Stimulated activated CD4-positive, alpha-beta T cell treated with anti-CD3 and anti-CD28 coated beads, Interleukin-4, amount 100 ng/mL, for 4 hours (primary cell): ENCODE measurements at places on chromosomes 11 and 22.

DNA sequence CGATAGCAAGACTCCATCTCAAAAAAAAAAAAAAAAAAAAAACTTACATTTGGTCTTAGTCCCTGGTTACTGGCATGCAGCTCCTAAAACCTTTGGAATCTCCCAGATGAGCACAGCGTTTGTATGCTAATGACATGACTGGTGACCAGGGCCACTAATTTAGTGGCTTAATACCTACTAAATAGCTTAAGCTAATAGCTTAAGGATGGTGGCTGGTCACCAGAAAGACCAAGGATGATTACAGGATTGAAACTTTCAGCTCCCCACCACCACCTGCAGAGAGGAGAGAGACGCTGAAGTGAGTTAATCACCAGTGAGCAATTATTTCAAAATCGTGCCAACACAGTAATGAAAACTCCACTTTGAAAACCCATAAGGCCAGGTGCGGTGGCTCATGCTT is 37.1 kb downstream of the DENND5A start:
- DNase-seq: no peak

DNA sequence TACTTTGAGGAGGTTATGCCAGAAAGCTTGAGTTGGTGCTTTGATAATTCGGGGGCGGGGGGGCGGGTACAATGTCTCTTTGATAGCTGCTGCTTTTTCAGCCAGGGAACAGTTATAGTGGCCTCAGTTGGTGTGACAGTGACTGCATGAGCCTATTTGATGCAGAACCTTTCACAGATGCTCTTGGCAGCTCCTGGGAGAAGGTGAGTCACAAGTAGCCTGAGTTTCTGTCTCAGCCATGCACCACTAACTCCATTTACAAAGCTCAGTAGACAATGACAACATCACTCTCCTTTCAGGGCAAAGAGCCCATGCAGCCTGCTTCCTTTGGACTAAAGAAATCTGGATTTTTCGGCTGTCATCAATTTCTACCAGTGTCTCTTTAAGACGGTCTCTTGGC is 42.1 kb upstream of the SEZ6L start:
- no peak for DNase-seq

DNA sequence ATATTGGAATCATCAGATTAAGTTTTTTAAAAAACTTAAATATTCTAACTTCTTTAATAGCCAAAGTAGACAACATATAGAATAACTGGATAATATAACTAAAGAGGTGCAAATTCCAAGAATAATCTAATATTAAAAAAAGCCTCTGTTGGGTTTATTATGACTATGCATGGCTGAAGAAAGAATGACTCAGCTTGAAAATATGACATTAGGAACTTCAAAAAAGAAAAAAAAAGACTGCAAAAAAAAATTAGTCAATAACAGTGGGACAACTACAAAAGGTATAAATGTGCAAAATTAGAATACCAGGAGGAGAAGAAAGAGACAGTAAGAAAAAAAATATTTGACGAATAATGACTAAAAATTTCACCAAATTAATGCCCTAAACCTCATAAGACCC is 1178.0 kb downstream of the JRKL start:
- no peak for DNase-seq

DNA sequence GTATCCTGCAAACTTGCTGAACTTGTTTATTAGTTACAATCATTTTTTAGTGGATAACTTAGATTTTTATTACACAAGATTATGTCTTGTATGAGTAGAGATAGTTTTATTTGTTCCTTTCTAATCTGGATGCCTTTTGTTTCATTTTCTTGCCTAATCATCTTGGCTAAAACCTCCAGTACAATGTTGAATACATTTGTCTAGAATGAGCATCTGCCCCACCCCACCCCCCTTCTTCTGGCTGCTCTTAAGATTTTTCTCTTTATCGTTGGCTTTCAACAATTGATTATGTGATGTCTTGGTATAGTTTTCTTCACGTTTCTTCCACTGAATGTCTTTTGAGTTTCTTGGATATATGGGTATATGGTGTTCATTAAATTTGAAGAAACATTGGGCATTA is 37.3 kb upstream of the TUB start:
- DNase-seq: no peak

DNA sequence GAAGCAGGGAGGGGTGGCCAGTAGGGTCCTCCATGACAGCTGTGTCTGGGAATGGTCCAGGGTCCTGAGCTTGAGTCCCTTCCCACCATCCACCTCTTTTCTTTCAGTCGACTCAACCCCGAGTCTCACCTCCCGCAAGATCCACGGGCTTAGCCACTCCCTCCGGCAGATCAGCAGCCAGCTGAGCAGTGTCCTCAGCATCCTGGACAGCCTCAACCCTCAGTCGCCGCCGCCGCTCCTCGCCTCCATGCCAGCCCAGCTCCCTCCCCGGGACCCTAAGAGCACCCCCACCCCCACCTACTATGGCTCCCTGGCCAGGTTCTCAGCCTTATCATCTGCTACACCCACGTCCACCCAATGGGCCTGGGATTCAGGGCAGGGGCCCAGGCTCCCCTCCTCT is 81.9 kb downstream of the CEP164 start:
- DNase-seq: no peak

GRCh38 chr11:25566298-25567200 is 765.4 kb upstream of the ANO3 start:
- DNase-seq: no peak

DNA sequence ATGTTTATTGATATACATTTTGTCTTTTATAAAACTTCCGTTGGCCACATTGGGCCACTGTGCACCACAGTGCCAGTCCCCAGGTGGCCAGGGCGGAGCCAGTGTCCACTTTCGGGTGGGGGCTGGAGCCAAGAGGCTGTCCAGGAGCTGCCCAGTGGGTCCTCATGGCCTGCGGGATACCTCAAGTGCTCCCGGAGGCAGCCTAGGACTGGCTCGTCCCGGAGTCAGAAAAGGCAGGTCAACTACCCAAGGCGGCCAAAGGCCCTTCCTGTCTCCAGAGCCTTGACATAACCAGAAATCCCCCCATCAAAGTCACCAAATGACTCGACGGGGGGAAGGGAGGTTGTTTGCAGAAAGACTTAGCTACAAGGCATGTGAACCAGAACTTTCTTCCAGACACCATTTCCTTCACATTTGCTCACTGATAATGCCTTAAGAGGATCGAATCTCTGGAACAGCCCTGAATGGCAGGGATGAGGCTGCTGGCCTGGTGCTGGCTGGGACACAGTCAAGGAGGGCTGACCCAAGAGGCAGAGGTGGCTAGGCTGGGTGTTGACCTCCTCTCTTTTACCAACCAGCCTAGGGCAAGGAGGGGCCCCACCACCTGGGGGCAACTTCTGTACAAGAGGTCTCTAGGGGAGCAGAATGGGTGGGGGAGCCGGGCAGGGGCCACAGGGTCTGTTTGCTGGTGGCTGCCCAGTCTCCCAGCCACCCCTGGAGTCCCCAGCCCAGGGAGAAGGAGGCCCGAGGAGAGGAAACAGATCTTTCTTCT is 8.4 kb downstream of the MRGPRF start:
- no peak for DNase-seq

- no peak for DNase-seq
Measured at GRCh38 chr11:3080104-3080503, 22.9 kb upstream of the CARS1 start.

DNA sequence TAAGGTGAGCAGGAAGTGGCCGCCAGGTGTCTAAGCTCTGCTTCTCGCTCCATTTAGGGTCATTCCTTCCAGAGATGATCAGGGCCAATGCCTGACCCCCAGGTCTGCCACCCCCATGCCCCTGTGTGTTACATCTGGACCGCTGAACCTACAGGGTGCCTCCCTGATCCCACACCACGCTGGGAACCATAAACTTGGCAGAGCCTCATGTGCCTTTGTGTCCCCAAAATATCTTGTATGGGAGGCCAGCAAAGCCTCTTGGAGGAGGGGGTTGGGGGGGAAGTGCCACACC is 3.7 kb downstream of the TST start:
- DNase-seq: no peak
